ENCODE measurements at places on chromosomes 2 and 18.

- no peak for DNase-seq
Measured at GRCh38 chr18:50776383-50776782, 43.4 kb downstream of the MRO start.

DNA sequence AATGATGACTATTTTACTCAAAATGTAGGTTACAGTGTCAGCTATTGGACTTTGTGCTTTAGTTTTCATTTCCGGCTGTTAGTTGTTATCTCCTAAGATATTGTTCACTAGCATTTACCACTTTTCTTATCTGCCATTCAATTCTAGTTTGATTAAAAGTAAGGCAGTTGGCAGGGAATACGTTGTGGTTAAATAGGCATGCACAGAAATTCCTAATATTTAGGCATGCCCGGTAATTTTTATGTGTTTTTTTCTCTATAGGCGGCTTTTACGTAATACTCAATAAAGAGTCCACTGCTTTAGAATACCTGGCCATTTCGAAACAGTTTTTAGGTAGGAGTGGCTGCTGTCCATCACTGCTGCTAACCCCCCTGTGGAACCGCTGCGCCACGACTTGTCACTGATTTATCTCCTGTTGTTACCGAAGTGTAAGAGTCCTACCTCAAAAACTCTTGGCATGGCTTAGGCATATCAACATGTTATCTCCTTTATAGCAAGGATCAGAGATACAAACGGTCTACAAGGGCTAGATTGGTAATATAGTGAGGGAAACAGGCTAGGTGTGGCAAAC lies 39.5 kb downstream of the BABAM2 start:
- DNase-seq = no peak

DNA sequence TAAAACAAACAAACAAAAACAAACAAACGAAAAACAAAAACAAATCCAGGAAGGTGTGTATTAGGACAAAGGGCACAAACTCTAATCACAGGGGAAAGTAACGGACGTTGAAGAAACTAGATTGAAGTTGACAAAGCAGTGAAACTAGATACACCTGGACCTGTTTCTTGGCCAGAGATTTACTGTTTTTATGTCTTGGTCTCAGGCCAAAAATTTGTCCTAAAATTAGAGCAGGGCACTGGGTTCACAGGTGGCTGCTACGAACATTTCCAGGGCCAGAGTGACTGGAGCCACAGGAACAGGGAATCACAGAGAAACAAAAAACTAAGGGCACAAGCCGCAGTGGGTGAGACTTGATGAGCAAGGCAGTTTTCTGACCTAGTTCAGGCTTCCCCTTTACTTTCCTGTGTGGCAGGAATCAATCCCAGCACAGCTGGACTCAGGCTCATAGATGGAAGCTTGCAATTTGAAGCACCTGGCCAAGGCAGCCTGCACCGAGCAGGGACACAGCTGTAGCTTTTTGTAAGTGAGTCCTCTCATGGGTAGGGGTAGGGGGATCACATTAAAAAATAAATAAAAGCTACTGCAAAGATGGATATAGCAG lies 329.4 kb downstream of the DLGAP1 start:
- DNase-seq = peak; percentile 15

DNA sequence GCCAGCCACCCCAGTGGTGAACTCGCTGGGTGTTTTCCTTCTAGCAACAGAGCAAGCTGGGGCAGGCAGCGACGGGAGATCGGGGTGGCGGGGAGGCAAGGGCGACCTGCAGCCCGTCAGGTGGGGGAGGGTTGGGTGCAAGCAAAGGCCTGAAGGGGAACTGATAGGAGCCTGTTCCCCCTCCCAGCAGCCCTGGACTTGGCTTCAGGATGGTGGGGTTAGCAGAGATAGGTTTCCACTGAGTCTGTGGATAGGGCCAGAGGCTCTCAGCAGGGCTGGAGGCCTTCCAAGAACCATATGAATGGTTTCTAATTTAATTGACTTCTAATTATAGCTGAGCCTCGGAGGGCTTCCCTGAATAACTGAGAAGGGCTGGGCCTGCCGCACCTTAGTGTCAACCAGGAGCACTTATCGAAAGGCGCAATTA lies 55.3 kb downstream of the EDAR start:
- DNase-seq = peak; percentile 93

Data from NCI-H1105 (cell line).